ENCODE measurements at places on chromosomes 7 and 10. TPM values are rescaled to one million over a fixed set of nuclear protein-coding genes. Genes with fewer than 3 reads are reported as not detected.

Gene OR2A1
- not detected for total RNA-seq

Gene UCMA
- total RNA-seq: not detected

Gene DDC
- not detected for total RNA-seq

Gene OR9A2
- total RNA-seq: 5.6 TPM

Gene HELLS
- total RNA-seq: 59.5 TPM

Gene ASCC1
- total RNA-seq: 38.2 TPM

Gene ZNF394
- total RNA-seq: 24.1 TPM

Gene GPR15LG
- not detected for total RNA-seq

Gene VOPP1
- total RNA-seq: 117 TPM

All from parietal lobe (tissue), 2 donors.